CD8-positive, alpha-beta memory T cell (primary cell): ENCODE measurements at places on chromosomes 2 and 18.

DNA sequence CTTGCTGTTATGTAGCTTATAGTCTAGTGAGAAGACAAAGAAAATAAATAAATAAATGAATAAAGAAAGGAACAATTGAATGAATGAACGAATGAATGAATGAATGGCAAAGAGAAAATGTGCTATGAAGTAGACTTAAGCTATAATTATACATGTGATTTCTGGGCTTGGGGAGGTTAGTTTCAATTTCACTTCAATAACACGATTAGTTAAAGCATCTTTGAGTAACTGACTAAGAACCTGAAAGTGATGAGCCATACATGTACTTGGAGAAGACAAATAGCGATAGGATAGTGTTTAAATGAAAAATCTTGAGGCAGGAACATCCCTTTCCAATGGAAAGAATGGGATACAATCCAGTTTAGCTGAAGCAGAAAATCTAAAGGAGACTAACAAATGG is 593.1 kb upstream of the LRRTM4 start:
- no peak for DNase-seq
- H3K4me1 ChIP-seq = no peaks in the 10 kb centered on the region
- H3K27me3 ChIP-seq = no peaks in the 10 kb centered on the region
- H3K27ac ChIP-seq = no peak overlapping the region
- H3K36me3 ChIP-seq = no peaks in the 10 kb centered on the region
- H3K4me3 ChIP-seq = no peak overlapping the region

GRCh38 chr2:15939854-15940660 is at the start of gene MYCN:
Gene MYCN, plus strand, starts transcription at chr2:15940550. Its CDS starts 1,515 bp downstream, at chr2:15942065.
- H3K4me1 ChIP-seq = peaks cover 18% of the 10 kb centered on the region
- DNase-seq = no peak
- H3K27ac ChIP-seq = no peak within 1 kb of the TSS
- H3K4me3 ChIP-seq = no peak within 1 kb of the TSS

DNA sequence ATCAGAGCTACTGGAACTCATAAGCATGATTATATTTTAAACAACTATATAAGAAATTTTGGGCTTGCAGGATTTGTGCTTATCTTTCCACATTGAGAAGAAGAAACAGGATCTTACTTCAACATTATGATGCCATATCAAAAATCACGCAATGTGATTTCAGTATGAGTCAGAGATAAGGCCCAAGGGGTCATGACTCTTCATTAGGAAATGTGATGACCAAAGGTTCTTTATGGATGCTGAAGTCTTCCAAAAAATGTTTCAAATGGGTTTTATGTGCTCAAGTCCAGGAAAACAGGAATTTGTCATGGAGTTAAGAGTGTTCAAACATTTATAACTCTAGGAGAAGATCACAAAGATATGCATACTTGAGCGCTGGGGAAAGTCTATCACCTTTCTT is 7.8 kb upstream of the SERPINB2 start:
- H3K36me3 ChIP-seq = no peaks in the 10 kb centered on the region
- no peak overlapping the region for H3K27ac ChIP-seq
- H3K4me1 ChIP-seq = no peaks in the 10 kb centered on the region
- no peak for DNase-seq
- H3K4me3 ChIP-seq = no peak overlapping the region
- no peaks in the 10 kb centered on the region for H3K27me3 ChIP-seq

GRCh38 chr2:210964141-210964764 is 407.9 kb downstream of the CPS1 start:
- H3K4me1 ChIP-seq = no peaks in the 10 kb centered on the region
- H3K36me3 ChIP-seq = no peaks in the 10 kb centered on the region
- DNase-seq = no peak
- H3K27me3 ChIP-seq = no peaks in the 10 kb centered on the region
- H3K27ac ChIP-seq = no peak overlapping the region

- H3K4me3 ChIP-seq = no peak overlapping the region
- H3K36me3 ChIP-seq = no peaks in the 10 kb centered on the region
- H3K4me1 ChIP-seq = no peaks in the 10 kb centered on the region
Measured at GRCh38 chr2:117679952-117680351, 134.5 kb upstream of the DDX18 start.

DNA sequence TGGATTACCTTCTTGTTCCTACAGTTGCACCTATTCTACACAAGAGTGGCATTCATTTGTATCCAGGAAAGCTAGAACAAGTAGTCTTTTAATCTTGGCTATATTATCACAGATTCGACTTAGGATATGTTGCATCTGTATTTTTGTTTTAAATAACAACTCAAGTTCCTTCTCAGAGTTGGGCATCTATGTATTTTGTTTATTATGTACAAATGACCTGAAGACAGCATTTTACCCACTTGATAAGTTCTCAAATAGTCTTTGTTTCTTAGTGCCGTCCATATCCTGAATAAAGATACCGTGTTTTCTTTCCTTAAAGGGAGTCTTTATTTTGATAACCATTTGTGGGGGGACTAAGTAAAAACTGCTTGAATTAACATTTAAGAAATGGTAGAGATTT is 2.9 kb downstream of the ITPRID2 start:
- no peak overlapping the region for H3K27ac ChIP-seq
- no peak for DNase-seq
- H3K36me3 ChIP-seq = no peaks in the 10 kb centered on the region
- no peaks in the 10 kb centered on the region for H3K27me3 ChIP-seq
- peaks cover 10% of the 10 kb centered on the region for H3K4me1 ChIP-seq
- H3K4me3 ChIP-seq = no peak overlapping the region

DNA sequence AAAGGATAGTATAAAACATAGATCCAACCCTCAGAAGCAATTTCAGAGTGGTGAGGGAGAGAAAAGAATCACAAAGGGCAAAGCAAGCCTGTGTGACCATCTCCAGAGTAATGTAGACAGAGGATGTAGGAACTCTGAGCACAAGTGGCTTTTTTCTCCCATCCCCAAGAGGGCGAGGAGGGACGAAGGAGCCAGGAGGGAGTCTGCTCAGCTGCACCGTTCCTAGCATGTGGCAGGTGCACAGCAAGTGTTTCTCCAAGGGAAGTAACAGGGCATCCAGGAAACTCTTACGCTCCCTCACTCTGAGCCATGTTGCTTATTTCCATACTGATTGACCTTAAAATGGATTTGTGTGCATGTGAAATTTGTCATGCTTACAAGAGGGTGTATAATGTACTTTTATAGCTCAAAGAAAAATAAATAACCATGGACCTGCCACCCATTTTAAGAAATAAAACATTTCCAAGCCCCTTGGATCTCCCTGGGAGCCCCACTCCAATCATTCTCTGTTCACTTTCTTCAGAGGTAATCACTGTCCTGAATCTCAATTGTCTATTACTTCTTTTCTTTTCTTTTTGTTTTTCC is 37.8 kb upstream of the SEC11C start:
- H3K36me3 ChIP-seq = no peaks in the 10 kb centered on the region
- H3K27me3 ChIP-seq = peaks cover 4% of the 10 kb centered on the region
- H3K27ac ChIP-seq = no peak overlapping the region
- no peak overlapping the region for H3K4me3 ChIP-seq
- H3K4me1 ChIP-seq = no peaks in the 10 kb centered on the region

DNA sequence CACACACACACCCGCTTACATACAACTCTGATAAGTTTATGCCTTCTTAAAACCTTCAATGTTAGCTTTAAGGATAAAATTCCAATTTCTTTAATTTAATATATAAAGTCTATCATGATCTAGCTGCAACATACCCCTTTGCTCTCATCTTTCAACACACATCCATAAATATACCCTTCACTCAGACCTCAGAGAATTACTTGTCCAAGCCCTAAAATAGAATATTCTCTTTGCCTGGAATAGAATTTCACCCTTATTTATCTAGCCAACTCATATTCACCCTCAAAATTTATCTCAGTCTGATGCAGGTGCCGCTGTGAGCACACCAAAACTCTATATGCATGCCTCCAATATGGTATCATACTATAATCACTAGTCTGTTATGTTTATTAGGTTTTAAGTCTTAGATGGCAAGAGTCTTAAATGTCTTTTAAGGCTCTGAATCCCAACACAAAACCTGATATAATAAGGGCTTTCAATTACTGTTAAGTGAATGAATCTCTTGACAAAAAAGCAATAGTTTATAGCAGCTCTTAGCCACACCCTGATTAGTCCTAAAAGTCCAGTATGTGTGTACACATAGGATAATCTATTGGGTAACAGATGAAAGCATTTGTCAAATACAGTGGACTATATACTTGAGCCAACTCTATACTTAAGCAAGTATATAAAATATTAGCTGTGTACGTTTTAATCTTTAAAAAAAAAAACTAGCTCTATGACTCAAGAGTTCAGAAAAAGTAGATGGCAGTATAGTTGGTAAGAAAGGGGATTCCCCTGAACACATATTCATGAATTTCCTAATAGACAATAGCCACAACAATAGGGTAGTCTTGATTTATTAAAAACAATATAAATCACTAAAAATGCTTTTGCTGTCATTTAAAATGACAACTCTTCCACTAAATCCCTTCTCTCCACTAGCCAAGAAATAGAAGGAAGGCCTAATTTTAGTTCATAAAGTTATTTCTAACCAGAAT is 144.5 kb downstream of the EXOC6B start:
- H3K4me3 ChIP-seq = no peak overlapping the region
- no peak overlapping the region for H3K27ac ChIP-seq
- no peak for DNase-seq
- no peaks in the 10 kb centered on the region for H3K36me3 ChIP-seq

DNA sequence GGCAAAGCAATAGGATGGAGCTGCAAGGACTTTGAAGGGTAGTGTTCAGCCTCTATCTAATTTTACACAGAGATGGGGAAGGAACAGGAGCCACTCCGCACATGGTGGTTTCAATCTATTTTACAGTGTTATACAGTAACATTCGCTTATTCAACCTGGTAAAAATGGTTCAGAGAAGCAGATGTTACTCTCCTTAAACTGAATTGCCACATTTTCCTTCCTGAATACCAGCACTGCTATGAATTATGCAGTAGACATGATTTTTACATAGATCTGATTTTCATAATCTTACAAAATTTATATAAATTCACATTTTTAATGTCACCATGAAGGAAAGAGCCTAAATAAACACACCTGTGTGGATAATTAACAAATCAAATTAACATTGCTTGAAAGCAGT is 85.0 kb downstream of the ITGA4 start:
- H3K36me3 ChIP-seq = peaks cover 6% of the 10 kb centered on the region
- H3K27me3 ChIP-seq = no peaks in the 10 kb centered on the region
- H3K4me3 ChIP-seq = no peak overlapping the region
- H3K4me1 ChIP-seq = no peaks in the 10 kb centered on the region
- no peak for DNase-seq
- H3K27ac ChIP-seq = no peak overlapping the region

DNA sequence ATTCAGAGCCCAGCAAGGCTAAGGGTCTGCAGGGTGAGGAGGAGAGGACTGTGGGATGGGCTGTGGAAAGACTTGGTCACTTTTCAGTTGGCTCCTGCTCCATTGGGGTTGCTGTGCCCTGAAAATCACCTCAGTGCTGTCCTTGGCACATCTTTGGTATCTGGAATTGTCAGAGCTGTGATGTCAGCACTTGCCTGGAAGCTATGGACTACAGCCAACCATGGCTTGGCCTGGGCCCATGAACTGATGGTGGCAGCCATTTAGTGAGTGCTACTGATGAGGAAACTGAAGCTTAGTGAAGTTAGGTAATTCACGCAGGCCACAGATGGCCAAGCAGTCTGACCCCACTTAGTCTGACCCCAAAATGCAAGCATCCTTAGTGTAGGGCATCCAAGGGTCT is 121.8 kb upstream of the SERPINE2 start:
- no peak overlapping the region for H3K4me3 ChIP-seq
- H3K4me1 ChIP-seq = no peaks in the 10 kb centered on the region
- no peak overlapping the region for H3K27ac ChIP-seq
- no peak for DNase-seq

DNA sequence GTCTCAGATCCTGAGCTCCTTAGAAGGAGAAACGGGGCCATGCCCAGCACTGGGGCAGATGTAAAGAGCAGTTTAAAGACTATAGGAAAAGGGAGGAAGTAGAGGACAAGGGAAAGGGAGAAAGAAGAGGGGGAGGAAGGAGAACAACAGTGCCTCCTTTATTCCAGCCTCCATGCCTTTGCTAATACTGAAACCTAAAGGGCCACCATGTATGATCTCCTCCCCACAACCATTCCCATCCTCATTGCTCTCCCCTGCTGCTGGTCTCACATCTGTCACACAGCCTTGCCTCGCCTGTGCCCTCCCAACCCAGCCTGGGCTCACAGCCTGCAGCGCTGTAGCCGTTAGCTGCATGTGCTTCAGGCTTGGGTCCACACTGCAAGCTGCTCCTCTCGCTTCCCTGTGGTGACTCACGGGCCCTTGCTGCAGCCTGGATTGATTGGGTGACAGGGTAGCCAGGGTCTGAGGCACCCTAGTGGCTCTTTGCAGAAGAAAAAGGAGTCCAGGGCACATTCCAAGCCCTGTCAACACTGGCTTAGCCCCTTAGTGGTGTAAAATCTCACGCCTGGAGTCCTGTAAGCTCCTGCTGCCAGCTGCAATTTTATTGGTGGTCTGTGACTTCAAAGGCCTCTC is 281.9 kb downstream of the SRBD1 start:
- H3K4me3 ChIP-seq = no peak overlapping the region
- H3K27me3 ChIP-seq = no peaks in the 10 kb centered on the region
- no peak for DNase-seq
- no peak overlapping the region for H3K27ac ChIP-seq
- no peaks in the 10 kb centered on the region for H3K4me1 ChIP-seq

DNA sequence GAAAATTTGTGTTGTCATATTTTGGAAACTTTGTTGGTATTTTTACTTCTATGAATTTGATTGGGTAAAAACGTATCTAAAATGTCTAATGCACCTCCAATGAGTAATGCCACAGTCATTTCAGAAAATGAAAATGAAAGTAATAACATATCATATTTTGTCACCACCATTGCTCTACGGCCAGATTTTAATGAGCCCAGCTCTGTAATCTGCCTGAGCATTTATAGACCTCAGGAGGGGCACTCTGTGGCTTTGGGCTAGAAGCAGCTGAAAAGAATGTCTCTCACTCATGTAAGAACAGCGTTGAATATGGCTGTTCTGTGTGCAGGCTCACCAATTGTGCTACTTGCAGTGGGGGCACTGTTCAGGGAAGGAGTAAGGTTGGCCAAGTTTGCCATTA is 32.7 kb upstream of the ABCA12 start:
- H3K36me3 ChIP-seq = no peaks in the 10 kb centered on the region
- no peaks in the 10 kb centered on the region for H3K27me3 ChIP-seq
- peaks cover 8% of the 10 kb centered on the region for H3K4me1 ChIP-seq
- no peak overlapping the region for H3K27ac ChIP-seq
- peak overlapping the region; percentile 32 for H3K4me3 ChIP-seq
- DNase-seq = no peak

DNA sequence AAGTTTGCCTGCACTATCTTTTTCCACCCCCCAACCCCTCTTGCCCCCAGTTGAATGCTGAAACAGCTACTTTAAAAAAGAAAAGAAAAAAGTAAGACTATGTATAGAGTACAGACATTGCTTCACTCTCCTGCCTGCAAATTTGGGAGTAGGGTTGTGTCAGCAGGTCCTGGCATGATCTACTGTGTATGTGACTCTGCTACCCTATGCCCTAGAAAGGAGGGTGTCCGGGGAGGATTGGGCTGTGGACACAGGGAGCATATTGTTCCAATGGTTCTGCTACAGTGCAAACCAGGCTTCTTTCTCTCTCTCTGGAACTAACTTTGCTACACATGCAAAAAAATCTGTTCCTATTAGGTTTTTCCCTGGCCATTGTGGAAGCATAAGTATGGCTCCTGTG is 9.9 kb upstream of the ZEB2 start:
- no peaks in the 10 kb centered on the region for H3K4me1 ChIP-seq
- H3K4me3 ChIP-seq = no peak overlapping the region
- no peaks in the 10 kb centered on the region for H3K36me3 ChIP-seq
- H3K27me3 ChIP-seq = no peaks in the 10 kb centered on the region
- H3K27ac ChIP-seq = no peak overlapping the region
